CD4-positive, alpha-beta T cell treated with Interleukin-21 for 1 hour (primary cell): ENCODE measurements at places on chromosomes 13 and 19.

- DNase-seq = no peak
Measured at GRCh38 chr19:36136964-36137686, 2.7 kb upstream of the CAPNS1 start.

DNA sequence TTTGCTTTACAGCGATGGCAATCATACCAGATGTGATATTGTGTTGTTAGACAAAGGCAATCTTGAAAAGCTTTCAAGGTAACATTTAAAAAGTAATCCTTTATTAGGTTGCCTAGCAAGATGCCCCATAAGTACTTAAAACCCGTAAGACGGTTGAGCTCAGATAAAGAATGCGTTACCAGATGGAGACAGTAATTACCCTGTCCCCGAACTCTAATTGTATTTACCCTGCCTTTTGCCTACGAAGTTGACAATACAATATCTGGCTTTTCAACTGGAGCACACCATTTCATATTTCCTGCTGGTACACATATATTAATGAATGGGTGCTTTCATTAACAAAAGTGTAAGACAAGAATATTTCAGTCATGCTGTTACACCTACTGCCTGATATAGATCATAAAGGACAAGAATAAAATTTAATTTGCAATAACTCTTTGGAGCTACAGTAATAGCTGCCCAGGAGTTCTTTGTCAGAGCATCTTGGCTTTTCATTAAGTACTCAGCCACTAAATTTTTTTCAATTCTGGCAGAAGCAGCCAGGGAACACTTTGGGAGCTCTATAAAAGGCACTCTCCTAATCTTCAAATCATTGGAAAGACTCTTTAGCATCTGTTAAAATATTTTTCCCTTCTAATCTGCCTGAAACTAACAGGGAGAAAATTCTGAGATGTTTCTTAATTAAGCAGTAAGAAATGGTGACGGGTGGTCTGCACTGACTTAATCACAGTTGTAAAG lies 63.8 kb downstream of the DCT start:
- no peak for DNase-seq

GRCh38 chr13:71869274-71869673 lies 2.3 kb upstream of the DACH1 start:
- no peak for DNase-seq

DNA sequence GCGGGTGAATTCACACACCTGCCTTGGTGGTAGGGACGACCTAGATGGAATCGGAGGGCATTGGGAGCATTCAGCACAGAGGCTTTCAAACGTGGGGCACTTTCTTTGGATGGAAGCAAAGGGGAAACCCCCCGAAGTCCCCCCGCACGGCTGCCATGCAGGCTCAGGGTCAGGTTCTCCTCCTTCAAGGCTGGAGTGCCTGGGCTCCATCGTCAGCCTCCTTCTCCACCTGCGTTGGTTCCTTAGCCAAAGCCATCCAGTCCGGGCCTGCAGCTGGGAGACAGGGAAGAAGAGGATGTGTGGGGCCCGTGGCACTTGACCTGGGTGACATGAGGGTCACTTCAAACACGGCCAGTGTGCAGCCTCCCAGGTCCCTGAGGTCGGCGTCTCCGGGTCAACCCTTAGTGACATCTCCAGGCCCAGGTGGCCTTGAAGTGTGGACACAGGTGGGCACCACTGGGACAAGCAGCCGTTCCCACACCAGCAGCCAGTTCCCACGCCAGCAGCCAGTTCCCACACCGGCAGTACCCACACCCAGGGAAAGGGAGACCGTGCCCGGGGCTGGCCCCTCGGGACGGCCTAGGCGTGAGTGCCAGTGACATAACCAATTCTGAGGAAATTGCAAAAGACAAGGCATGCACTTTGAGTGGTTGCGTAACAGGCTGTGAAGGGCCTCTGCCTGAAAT lies 116.0 kb downstream of the SOX1 start:
- DNase-seq = no peak

- no peak for DNase-seq
Measured at GRCh38 chr19:46731007-46731501, 14.1 kb upstream of the PRKD2 start.

DNA sequence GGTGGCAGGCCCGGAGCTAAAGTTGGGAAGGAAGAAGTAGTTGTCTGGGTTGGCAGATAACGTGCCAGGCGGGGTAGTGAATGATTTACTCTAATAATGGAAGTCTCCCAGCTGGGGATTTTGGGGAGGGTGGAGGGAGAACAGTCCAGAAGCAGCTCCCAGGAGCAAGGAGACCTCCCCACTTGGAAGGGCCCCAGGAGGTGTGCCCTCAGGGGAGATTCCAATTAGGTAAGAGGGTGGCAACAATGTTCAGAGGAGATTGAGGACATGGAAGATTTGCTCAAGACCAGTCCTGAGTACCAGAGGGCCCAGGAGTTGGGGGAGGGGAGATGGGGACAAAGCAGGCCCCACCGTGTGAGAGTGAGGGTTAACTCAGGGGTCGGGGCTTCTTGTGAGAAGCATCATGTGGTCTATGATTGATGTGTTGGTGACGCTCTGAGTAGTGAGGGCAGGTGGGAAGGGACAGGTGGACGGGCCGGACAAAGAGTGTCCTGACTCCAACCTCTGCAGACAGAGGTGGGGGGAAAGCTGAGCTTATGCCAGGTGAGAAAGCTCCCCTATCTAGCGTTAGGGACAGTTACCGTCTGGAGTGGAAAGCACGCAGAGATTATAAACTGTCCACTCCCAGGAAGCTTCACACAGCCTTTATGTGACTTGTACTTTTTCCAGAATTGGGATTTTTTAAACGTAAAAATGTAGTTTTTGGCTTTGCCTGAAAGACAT lies 3.5 kb downstream of the SPINT2 start:
- DNase-seq = no peak

DNA sequence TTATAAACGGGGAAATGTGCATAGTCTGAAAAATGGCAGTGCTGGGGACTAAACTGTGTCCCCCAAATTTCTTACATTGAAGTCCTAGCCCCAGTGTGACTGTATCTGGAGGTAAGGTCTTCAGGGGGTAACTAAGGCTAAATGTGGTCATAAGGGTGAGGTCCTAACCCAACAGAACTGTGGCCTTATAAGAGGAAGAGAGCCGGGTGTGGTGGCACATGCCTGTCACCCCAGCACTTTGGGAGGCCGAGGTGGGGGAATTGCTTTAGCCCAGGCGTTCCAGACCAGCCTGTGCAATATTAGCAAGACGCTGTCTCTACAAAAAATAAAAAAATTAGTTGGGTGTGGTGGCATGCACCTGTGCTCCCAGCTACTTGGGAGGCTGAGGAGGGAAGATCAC lies 17.8 kb downstream of the PROZ start:
- peak; percentile 79 for DNase-seq

- DNase-seq = no peak
Measured at GRCh38 chr13:100128373-100128772, 39.5 kb downstream of the PCCA start.

DNA sequence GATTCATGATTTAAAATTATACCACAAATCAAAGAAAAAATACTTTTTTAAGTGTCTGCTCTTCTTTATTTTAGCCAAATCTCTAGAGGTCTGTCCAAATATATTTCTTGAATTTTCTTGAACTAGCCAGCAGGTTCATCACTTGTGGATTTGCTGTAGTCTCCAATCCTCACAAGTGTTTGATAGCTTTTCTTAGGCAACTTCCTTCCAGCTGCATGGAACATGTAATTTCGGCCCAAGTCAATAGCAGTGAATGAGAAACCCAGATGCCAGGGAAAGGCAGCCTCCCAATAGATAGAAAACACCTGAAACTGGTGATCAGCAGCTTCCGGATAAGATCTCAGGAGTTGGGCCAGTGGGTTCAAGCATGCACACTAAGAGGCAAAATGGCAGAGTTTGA lies 15.6 kb upstream of the RNASEH2B start:
- DNase-seq = no peak

DNA sequence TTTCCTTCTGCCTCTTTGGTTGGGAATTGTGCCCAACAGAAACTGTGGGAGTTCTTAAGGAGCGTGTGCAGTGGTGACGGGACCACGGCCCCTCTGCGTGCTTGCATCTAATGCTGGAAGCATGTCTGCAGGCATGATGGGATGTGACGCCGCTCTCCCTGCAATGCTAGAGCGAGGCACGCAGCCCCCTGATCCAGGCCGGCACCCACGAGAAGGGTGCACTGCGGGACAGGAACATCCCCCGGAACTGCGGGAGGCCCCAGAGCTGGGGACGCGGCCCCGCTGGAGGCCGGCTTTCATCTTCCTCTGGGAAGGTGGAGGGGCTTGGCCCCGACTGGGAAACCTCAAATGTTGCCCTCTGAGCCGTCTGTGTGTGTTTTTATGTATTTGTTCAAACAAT lies 32.7 kb downstream of the TMEM255B start:
- no peak for DNase-seq

- DNase-seq = no peak
Measured at GRCh38 chr19:10195199-10195519, 406 bp upstream of the DNMT1 start.

DNA sequence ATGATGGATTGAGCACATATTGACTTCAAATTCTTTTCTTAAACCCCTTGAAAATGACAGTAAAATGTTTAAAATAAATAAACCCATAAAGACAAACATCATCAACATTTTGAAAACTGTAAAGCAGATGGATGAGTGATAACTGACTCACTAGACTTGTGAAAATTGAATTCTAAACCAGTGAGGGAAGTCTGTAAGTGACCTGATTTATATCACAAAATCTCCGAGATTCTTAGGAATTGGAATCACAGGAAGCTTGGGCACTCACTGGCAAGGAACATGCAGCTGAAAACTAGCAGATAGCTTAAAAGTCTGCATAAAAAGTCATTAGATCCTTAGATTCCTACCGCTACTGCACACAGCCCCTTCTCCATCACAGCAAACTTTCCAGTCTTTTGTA lies 51.3 kb upstream of the TSC22D1 start:
- no peak for DNase-seq

DNA sequence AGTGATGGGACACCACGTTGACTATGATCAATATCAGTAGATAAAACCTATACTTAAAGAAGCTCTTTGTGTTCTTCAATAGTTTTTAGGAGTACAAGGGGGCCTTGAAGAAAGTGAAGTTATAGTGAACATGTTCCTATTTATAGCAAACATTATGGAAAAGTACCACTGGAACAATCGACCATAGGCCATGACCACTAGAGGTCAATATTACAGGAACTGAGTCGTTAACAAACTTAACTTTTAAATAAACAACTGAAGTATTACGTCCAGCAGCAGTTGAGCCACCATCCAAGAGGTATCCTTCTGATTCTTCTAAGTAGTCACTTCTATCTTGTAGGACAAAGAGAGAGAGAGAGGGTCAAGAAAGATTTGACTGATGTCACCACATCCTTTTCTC lies 391.0 kb upstream of the SLITRK5 start:
- DNase-seq = no peak

- no peak for DNase-seq
Measured at GRCh38 chr13:114119196-114119595, 13.2 kb downstream of the RASA3 start.

DNA sequence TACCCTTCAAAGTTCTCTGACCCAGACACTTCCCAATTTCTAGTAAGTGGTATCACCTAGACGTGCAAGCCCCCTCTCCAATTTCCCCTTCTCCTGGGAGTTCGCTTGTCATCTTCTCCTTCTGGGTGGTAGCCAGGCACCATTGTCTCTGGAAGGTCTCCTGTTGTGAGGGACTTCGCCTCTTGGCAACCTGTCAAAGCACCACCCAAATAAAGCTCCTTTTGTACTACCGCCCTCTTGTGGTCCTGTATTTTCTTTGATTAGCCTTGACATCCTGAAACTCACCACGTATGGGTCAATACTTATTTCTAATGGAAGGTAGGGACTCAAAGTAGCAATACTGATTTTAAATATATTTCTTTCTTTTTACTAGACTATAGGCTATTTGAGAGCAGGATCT lies 8.2 kb downstream of the GPC5 start:
- peak; percentile 54 for DNase-seq

DNA sequence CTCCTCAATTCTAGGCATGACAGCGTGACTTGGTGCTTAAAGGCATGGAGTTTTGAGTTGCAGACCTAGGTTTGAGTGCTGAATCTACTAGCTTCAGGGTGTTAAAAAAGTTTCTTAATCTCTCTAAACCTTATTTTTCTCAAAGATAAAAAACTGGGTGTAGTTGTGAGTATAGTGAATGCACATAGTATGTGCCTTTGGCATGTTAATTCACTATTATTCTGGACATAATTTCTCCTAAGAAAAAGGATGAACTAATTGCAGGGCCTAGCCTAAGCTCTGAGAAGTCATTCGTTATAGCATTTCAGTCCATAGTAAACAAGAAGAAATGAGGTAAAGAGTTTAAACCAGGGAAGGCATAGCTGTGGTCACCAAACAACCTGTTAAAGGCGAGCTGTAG lies 149.0 kb downstream of the LACC1 start:
- no peak for DNase-seq

GRCh38 chr19:48975947-48976847 lies 11.1 kb downstream of the FTL start:
- DNase-seq = peak; percentile 59
